GM12892 (cell line): ENCODE measurements at places on chromosomes 6 and 20.

DNA sequence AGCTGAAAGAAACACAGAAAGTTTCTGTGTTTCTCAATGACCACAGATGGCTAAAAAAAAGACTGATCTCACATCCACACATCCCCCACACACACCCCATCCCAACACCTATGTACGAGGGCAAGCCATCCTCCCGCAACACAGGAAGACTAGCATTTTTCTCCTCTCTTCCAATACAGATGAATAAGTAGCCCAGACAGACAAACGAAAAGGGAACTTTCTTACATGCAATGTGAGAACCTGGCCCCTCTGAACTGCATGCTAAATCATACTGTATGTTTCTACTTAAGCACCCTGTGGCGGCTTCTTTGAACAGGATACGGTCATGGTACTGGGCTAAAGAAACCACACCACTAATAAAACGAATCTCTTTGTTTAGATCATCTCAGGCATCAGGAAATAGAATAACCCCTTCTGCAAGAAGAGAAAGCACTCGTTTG is 116.2 kb downstream of the GMDS start:
- no peak for DNase-seq

DNA sequence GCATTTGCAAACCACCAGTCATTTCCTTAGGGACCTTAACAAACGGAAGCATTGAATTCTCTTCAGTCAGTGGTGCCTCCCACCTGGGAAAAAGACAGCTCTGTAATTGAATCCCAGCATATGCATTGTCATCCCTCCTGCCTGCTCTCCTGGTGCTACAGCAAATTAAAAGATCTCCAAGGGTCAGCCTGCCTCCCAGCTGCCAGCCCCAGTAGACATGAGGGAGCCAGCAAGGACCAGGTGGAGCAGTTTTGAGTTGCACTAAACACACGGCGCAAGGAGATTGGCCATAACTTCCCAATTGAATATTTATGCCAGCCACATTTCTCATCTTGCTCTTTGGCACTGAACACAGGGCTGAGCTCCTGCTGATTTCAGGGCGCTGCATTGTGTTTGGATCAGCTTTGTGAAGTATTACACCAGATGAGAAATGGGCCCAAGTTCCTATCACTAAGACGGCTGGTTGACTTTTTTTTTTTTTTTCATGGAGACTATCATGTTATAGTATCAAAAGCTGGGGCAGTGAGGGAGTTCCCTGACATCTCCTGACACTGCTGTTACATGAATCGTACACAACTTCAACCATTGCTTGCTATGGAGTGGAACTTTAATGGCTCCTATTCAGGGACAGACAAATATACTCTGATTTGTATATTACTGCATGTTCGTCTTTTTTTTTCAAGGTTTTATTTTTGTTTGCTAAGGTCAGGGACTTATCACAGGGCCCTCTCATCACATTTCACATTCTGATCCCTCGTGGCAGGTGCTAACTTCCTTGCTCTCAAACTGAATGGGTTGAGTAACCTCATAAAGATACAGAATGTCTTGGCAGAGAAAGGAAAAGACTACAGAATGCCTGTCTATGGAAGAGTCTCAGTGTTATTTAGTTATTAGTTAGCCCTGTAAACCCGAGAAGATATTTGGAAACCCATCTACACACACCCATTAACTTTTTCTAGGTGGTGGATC is 191.1 kb downstream of the EYA4 start:
- no peak for DNase-seq

DNA sequence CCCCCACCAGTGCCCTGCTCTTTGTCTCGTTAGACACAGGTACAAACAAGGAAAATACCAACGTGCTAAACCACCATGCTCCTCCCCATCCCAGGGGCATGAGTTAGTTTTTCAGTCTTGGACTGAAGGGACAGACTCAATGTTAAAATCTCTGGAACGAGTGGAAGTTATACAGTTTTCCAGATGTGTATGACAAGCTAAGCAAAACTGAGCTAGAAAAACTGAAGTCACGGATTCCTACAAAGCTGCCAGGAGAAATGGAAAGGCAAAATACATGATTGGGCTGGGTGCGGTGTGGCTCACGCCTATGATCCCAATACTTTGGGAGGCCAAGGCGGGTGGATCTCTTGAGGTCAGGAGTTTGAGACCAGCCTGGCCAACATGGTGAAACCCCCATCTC is 34.3 kb upstream of the QKI start:
- no peak for DNase-seq

DNA sequence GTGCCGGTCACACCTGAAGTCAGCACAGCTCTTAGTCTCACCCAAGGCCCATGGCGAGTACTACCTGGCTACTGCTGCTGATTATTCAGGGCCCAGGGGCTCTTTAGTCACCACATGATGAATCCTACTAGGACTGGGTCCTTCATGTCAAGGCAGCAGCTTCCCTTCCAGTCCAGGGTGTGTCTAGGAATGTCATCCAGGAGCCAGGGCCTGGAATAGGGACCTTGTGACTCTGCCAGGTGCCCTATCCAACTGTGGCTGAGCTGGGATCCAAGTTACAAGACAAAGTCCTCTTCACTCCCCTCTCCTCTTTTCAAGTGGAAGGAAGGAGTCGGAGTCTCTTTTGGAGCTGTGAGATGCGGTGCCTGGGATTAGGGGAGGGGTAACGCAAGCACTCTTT is 85.5 kb downstream of the CFAP61 start:
- no peak for DNase-seq

GRCh38 chr6:24464253-24465038 is 24.9 kb downstream of the GPLD1 start:
- DNase-seq, result no peak

GRCh38 chr20:52996658-52997057 is 24.5 kb downstream of the TSHZ2 start:
- no peak for DNase-seq

- DNase-seq, result no peak
Measured at GRCh38 chr6:157980288-157981131, 1.2 kb upstream of the SYNJ2 start.

DNA sequence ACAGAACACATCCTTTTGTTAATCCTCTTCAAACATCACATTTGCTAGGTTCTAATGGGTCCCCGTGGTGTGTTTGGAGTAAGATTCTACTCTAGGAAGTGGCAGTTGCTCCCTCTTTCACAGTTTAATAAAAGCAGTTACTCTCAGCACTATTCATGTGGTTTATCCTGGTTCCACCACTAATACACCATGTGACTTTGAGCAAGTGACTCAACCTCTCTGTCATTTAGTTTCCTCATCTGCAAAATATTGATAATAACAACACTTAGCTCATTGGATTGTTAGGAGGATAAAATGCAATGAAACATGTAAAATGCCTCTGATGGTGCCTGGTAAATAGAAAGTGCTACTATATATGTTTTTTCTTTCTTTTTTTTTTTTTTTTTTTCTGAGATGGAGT is 488.0 kb upstream of the NOX3 start:
- no peak for DNase-seq

DNA sequence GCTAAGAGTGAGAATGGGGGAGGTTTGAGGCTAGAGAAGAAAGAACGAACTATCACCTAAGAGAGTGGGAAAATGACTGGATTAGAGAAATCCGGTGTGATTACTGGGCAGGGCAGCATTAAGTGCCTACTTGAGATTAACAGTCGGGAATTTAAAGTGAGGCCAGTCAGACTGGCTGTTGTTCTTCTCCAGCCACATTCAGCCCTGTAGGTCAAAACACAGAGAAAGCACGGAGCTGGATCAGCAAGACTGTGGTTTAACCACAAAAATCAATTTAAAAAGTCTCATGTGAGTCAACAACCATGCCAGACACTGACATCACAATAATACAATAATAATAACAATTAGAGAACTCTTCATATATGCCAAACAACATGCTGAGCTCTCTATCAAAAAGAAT is 301.9 kb upstream of the SGK1 start:
- no peak for DNase-seq

DNA sequence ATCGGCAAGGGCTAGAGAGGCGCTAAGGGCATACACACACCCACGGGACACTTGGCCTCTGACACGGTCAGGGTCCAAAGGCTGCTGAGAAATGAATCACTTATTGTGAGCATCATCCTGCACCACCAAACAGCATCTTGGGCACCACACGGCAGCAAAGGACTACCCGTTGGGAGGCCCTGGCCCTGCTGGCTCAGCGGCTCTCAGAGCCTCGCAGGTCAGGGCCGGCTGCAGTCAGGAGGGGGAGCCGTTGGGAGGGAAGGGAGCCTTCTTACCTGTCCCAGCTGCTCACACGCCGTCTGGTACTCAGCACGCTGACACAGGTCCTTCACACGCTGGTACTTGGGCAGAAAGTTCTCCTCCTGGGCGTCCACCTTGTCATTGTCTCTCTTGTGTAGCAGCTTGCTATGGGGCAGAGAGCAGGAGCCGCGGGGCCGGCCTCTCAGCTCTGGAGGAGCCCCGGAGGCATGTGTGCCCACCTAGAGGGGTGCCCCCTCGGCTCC is 109.0 kb downstream of the SULF2 start:
- DNase-seq, result no peak

GRCh38 chr6:57262901-57263694 is 41.0 kb upstream of the RAB23 start:
- no peak for DNase-seq

DNA sequence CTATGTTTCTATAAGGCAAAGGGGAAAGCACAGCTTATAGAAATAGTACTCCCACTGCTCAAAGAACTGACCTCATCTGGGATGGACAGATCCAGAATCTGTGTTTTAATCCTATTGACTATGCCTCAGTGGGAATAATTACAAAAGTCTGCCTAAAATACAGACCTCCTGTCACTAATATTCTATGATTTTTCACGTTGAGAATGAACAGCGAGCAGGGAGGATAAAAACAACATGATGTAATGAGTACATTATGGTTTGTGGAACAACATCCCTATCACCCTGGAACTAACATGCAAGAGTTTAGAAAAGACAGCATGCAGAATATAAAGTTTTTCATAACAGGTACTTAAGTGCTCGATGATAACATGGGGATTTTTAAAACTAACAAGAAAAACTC is 53.9 kb downstream of the EPHA7 start:
- DNase-seq, result no peak

DNA sequence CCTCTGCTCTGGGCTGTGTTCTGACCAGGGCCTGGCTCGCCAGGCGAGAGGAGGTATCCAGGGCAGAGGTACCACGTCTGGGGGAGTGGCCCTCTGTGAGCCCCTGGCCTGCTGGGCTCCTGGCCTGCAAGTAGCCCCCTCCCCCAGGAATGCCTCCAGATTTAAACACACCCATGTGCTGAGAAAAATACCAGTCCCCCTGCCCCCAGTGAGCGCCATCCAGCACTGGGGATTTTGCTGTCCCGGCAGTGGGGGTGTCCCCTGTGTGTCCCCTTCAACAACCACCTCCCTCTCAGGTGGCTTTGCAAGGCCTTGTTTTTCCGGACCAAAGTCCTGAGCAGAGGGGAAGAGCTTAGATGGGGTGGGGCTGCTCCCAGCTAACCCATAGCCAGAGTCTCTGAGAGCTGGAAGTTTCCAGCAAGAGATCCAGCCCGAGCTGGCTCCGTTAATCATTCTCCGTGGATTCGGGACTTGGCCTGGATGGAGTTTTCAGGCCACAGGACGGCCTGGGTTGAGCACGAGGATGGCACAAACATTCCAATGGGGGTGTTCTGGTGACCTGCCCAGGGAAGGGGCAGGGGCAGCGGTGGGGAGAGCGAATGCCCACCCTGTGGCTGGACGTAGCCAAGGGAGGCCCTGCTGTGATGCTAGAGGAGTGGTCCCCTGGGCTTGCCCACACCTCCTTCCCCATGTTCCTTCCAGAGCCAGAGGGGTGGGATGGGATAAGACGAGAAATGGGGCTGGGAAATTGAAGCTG is 29.0 kb downstream of the PCK1 start:
- no peak for DNase-seq

DNA sequence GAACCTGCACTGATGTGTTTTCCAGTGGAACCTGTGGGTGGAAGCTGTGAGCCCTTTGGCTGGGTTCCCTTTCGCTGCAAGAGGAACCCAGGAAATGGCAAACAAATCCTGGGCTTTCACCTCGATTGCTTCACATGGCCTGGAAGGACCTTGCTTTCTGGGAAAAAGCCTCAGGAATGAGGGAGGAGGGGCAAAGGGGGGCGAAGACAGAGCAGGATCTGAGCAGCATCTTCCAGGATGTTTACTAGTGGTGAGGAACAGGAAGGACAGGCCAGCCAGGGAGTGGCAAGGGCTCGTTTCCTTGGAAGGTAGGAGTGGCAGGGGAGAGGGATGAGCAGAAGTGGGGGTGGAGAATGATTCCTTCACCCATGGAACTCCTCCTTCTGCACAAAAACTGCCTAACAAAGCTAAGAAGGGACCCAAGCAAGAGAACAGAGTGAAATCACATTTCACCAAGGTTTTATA is 5.9 kb downstream of the SLC2A10 start:
- no peak for DNase-seq

- DNase-seq, result no peak
Measured at GRCh38 chr6:38345586-38345985, 294.1 kb downstream of the BTBD9 start.

- no peak for DNase-seq
Measured at GRCh38 chr20:41367393-41367695, 726 bp upstream of the EMILIN3 start.
